Suppressor macrophage treated with lipopolysaccharide for 1 hour (primary cell): ENCODE measurements at places on chromosomes 11 and 22.

GRCh38 chr11:71927820-71928736 lies at the start of gene XNDC1N:
Gene XNDC1N, minus strand, starts transcription at chr11:71928594. Its CDS starts 5,241 bp downstream, at chr11:71923353.
- peak; percentile 89 for DNase-seq

DNA sequence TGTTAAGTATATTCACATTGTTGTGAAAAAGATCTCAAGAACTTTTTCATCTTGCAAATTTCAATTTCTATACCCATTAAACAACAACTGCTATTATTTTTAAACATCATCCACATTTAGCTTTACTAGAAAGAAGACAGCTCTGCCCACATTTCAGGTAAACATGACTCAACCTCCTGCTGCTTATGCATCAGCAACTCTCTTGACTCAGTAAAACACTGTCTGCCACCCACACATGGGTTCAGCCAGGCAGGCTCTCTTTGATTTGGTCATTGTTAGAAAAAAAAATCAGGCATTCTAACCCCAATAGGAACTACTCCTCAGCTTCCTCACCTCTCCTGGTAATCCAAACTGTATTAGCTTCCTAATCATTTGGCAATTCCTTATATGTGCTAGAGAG lies 5.1 kb upstream of the ENDOD1 start:
- peak; percentile 70 for DNase-seq

- DNase-seq: no peak
These were observed 18.7 kb upstream of the GNB1L start for GRCh38 chr22:19873138-19873959.

DNA sequence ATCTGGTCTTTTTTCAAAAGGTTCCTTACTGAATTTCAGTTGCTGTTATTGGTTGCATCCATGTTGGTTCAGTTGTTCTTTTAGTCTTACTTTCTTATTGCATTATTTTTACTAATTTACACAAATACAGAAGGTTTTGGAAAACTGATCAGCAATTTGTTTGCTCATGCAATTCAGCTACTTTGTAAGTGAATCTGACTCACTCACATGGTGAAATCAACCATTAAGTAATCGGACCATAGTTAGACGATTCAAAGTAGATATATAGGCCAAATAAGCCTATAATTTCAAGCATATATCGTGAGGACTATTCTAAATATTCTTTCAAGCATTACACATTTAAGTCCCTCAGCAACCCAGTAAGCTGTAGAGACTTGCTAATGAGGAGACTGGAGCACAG lies 41.7 kb downstream of the CCDC83 start:
- no peak for DNase-seq

GRCh38 chr22:31442768-31443489 lies 43.5 kb downstream of the DRG1 start:
- no peak for DNase-seq

- DNase-seq: peak; percentile 56
These were observed 17.0 kb upstream of the KCTD14 start for GRCh38 chr11:78039919-78040671.

GRCh38 chr11:76783294-76783895 lies at the start of gene TSKU:
Gene TSKU, plus strand, starts transcription at chr11:76783356. Its CDS starts 12,261 bp downstream, at chr11:76795617.
- DNase-seq: no peak

- DNase-seq: no peak
These were observed 67.1 kb downstream of the PARVB start for GRCh38 chr22:44091021-44091721.

DNA sequence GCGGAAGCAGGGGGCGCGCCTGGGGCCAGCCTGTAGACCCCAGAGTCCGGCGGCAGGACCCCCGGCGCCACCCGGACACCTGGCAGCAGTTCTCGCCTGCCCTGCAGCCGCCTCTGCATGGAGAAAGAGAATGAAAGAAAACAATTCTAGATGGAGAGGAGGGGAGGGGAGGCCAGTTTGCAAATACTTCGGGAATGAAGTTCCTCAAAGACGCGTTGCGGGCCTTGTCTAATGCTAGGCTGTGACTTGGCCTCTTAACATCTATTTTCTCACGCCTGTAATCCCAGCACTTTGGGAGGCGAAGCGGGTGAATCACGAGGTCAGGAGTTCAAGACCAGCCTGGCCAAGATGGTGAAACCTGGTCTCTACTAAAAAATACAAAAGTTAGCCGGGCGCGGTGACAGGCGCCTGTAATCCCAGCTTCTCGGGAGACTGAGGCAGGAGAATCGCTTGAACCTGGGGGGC lies 2.1 kb upstream of the BARX2 start:
- peak; percentile 17 for DNase-seq

DNA sequence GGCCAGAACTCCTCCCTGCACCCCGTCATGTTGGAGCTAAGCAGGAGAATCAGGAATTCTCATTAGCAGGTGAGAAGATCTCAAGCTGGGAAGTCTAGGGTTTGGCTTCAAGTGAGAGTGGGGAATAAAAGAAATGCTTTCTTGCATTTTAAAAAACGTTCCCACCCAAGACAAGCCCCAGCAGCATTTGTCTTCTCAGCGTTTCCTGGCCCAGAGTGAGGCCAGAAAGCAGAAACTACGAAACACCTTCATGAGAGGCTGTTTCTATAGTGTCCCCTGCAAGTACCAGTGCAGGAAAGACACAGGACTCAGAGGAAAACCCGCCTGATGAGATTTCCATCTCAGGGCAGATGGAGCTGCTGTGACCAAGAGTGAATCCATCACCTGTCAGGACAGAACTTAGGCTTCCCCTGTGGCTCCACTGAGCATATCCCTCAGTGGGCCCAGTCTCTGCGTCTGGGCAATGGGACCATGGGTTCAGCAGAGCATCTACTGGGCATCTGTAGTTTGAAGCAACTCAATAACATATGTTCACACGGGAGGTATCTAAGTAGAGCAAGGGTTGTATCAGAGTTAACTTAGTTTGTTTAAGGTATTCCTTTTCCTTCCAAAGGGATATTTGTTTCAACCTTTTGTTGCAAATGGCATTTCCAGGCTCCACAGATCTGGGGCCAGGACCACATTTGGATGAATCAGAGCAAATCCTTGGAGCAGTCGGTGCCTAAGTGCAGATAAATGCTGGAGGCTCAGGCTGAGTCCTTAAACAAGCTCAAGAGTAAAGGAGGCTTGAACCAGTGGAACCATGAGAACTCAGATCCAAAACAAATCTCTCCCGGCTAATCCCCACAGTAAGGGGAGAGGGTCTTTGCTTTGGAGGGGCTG lies 548.3 kb downstream of the MIAT start:
- DNase-seq: no peak

GRCh38 chr22:27873472-27873871 lies 45.6 kb downstream of the PITPNB start:
- DNase-seq: no peak

DNA sequence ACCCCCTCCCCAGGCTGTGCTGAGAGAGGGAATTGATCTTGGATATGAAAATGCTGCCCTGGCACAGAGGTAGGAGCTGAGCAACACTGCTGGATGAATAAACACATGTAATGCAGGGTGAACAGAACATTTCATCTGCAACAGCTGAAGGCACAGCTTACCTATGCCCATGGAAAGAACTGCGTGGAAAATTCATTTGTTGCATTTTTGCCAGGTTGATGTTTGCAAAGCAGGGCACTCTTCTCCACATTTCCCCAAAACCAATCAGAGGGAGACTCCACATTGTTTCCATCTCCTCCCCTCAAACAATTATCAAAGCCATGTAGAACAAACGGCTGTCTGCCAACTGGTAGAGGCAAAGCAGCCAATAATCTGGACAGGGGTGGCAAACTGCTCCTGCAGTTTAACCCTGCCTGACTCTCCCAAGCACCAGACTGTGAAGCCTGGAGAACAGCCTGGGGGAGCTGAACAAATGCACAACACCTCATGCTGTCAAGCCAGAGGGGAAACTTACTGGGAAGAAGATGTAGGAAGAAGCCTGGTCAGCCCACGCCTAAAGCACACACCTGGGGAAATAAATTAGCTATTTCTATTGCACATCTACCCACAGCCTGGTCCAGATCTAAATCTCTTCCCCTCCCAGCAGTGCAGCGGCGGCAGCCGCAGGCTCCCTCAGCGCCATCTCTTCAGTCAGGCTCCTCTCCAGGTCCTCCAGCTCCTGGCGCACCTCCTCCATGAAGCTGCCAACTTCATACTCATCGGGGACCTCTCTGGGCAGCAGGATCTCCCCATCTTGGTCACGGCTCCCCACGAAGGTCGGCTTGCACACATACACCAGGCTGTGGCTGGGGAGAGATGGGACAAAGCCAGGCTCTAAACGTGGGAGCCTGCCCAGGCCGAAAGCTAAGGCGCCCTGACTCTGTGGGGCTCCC lies 44.3 kb downstream of the DKK3 start:
- DNase-seq: no peak

- DNase-seq: no peak
These were observed 6.4 kb upstream of the NXF1 start for GRCh38 chr11:62811659-62812058.

- peak; percentile 87 for DNase-seq
These were observed 73.9 kb downstream of the SGSM3 start for GRCh38 chr22:40444178-40444831.

- no peak for DNase-seq
These were observed 25.9 kb downstream of the APOBEC3H start for GRCh38 chr22:39122772-39123470.

DNA sequence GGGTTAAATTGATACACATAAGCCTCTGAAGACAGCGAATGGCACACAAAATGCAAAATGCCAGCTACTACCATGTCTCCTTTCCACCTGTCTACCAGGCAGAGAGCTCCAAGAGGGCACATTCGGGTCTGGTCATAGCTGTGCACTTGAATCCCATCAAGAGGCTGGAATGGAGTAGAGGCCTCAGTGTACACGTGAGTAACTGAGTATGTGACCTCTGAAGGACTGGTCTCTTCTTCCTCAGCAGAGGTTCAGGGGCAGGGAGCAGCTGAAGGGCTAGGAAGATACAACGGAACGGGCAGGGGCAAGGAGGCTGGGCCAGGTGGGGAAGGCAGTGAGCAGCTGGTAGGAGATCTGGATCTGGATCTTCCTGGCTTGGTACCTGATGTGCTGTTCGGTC lies 56.3 kb upstream of the PHOX2A start:
- DNase-seq: no peak

DNA sequence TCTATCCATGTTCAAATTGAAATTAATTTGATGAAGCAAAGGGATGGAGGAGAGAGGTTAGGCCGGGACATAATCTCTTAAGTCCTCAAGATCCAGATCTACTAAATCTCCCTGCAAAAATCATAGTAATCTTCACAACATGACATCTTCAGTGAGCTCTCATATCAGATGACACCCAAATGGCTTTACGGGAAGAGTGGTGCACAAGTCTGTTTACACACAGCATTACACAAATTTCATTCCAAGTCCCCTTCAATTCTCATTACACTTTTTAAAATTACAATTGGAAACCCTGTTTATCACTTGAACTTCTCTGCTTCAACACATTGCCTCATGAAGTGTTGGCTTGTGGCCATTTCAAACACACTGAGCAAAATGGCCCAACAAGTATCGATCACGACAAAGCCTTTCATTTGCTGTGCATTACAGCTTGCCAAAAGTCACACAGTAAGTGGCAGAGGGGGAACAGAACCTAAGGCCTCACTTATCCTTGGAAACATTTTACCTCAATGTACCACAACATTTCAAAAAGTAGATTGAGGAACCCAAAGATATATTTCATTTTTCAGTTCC lies 17.9 kb upstream of the TPH1 start:
- no peak for DNase-seq

DNA sequence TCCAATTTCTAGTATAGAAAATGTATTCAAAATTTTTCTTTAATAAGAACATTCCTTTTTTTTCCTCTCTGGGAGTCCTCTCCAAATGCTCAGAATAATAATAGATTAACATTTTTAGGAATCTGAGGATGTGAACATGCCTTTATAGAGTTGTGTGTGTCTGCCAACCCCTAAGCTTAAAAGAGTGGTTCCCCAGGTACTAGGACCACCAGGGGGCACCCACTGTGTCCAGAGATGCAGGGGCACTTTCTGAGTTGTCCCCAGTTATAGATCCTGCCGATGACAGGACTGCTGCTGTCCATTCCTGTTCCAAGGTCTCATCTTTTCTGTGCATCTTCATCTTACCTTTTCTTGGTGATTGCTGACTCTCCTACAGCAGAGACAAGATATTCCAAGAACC lies 27.0 kb upstream of the MICAL2 start:
- no peak for DNase-seq

GRCh38 chr11:112590764-112591163 lies 330.1 kb upstream of the PLET1 start:
- DNase-seq: no peak

GRCh38 chr11:67315325-67315909 lies 12.1 kb downstream of the SSH3 start:
- DNase-seq: no peak

DNA sequence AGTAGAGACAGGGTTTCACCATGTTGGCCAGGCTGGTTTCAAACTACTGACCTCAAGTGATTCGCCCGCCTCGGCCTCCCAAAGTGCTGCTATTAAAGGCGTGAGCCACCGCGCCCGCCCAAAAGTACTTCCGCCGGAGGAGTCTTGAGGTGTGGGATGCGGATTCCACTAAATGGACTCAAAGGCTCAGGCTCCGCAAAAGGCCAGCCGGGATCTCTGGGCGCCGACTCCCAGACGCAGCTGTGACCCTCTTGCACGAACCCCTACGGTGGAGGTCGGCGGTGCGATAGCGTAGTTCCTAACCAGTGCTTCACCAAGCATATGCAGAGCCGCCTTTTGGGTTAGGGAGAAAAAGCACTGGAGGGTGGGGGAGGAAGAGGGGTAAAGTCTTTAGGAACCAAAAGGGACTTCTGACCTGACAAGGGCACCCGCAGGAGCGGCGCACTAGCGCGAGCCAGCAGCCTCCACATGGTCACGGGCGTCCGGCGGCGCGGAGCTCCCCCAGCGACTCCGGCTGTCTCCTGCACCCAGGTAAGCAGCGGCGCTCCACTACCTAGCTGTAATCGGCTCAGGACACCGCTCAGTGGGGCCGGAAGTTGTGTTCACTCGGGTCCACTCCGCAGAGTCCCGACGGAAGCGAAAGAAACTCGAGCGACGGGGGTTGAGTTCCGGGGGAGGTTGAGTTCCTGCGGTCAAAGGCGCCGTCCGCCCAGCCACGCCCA lies at the start of gene MRPL16:
MRPL16 (minus strand) TSS at position 590 of the 722 bp plus-strand sequence; CDS start at position 470, 120 bp downstream.
- DNase-seq: peak; percentile 95

DNA sequence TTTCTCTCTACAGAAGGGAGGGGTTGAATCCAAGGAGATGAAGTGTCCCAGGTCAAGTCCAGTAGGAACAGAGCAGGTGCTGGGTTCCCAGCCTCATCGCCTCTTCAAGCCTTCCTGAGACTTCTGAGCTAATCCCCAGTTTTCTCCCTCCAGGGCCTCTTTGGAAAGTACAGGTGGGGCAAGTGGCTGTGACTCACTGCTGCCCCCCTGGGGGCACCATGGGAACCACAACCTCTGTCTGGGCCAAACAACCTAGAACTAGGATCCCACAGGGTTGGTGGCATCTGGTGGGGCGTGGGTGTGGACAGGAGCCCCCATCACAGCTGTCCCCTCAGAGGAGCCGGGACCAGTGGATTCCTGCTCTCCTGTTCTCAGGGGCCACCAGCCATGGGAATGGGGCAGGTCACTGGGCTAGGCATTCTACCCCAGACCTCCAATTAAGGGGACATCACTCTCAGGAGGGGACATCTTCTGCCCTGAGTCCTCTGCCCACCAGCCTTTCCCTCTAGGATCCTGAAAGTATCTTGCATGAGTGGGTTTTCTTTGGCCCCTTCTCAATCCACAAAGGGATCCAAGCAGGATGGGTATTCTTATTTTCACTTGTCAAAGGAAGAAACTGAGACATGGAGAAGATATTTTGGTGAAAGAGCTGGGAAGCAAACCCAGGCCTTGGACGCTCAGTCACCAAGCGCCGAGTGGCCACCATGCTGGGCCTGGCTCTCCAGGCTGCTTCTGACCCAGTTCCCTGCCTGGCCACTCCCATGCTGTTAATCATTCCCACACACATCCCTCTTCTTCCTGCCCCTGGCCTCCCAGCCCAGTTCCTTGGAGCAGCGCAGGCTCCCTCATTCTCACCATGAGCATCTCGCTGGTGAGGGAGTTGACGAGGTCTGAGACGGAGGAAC lies 23.8 kb downstream of the LRRC10B start:
- DNase-seq: peak; percentile 65

GRCh38 chr22:38109371-38110001 lies 998 bp downstream of the BAIAP2L2 start:
- no peak for DNase-seq
